GF-D8 (cell line): ENCODE measurements at places on chromosomes 4 and X.

GRCh38 chrX:2785538-2785937 lies 33.7 kb downstream of the XG start:
- no peak for DNase-seq

DNA sequence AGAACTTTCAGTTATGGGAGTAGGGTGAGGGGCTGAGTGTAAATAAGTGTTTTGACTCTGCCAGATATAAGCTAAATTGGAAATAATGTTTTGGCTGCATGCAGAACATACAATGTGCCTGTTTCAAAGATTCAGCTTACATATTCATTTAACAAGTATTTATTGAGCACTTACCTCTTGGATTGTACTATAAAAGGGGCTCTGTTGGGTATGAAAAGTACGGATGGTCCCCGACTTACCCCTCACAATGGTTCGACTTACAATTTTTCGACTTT lies 799 bp upstream of the AIFM1 start:
- DNase-seq, result no peak

GRCh38 chrX:137118136-137118535 lies 84.3 kb upstream of the GPR101 start:
- no peak for DNase-seq

DNA sequence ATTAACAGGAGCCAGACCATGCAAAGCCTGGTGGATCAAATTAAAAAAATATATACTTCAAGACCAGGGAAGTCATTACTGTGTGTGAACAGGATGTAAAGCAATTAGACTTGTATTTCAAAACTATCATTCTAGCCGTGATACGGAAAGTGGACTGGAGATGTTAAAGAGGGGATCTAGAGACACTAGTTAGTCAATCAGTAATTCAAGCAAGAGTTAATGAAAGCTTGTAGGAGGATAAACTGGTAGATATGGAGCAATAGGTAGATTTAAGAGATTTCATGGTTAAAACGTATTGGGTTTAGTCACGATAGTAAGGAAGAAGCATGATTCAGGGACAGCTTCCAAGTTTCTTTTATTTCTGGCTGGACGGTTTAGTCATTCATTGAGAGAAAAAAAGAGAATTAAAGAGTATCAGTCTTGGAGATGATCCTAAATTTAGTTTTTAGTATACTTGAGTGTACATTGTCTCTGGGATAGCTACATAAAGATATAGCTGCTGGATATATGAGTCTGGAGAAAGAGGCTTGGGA lies 3.9 kb downstream of the MAD2L1 start:
- no peak for DNase-seq

- DNase-seq, result no peak
These were observed 312.5 kb upstream of the ANXA10 start for GRCh38 chr4:167779864-167780263.

DNA sequence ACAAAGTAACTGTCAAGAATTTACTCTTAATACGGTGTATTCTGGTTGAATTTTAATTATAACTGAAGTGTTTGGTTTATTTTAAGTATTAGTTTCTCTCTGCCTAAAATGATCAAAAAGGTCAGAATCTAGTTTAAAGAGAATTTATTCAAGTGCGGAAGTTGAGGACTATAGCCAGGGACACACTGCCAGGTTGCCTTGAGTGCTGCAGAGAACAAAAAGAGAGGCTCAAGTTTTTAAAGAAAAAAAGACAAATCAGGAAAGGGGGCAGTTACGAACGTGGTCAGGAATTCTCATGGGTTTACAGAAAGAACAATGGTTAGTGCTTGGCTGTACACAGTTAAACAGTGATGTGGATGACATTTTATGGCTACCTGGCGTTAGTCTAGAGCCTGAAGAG lies 81.3 kb downstream of the SNX25 start:
- no peak for DNase-seq

DNA sequence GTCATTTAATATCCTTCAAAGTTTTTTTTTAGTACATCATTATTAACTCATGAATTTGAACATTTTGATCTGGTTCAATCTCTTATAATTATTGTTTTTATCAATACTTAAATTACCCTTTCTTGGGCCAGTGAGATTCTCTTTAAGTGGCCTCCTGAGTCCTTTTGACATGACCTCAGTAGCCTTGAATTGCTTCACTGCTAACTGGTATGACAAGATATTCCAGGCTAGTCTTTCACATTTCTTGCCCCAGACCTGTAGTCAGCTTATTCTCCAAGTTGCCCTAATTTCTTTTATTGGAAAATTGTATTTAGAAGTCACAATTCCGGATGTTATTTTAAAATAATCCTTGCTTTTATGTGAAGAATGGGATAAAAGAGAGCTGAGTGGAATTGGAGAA lies 35.4 kb upstream of the FBXW7 start:
- DNase-seq, result no peak

GRCh38 chr4:89994176-89994873 lies 99.7 kb downstream of the MMRN1 start:
- DNase-seq, result no peak

- DNase-seq, result no peak
These were observed 1833.0 kb upstream of the PCDH10 start for GRCh38 chr4:131316086-131316485.

DNA sequence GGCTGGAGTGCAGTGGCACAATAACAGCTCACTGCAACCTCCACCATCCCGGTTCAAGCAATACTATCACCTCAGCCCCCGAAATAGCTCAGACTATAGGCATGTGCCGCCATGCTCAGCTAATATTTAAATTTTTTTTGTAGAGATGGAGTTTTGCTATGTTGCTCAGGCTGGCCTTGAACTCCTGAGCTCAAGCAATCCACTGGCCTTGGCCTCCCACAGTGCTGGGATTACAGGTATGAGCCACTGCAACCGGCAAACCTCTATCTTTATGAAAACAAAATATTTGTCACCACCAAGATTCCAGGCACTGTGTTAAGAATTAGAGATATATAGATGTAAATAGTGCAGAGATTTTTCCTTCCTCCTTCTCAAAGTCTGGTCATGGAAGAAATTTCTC lies 232.5 kb downstream of the ANKRD50 start:
- DNase-seq, result no peak

GRCh38 chr4:173522160-173522950 lies 7.7 kb downstream of the HAND2 start:
- DNase-seq, result no peak

DNA sequence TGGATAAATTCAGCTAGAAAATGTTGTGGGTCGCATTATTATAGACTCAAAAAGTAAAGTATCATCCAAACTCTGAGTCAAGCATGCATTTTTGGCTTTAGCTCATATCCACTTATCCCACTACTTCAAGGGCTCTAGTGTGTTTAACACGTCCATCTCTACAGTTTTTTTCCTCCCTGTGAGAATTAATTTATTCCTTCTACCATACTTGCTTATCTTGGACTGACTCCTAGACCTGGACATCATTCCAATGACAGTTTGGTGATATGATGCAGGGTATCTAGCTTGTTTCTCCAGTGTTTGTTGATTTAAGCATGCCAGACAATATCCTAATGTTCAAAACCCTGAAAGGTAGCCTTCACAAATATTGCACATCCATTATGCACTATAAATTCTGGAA lies 1037.1 kb upstream of the INTU start:
- DNase-seq, result no peak

- DNase-seq, result no peak
These were observed 90.4 kb upstream of the HPRT1 start for GRCh38 chrX:134369576-134369975.

GRCh38 chr4:21709031-21709430 lies 239.5 kb downstream of the KCNIP4 start:
- DNase-seq, result no peak

DNA sequence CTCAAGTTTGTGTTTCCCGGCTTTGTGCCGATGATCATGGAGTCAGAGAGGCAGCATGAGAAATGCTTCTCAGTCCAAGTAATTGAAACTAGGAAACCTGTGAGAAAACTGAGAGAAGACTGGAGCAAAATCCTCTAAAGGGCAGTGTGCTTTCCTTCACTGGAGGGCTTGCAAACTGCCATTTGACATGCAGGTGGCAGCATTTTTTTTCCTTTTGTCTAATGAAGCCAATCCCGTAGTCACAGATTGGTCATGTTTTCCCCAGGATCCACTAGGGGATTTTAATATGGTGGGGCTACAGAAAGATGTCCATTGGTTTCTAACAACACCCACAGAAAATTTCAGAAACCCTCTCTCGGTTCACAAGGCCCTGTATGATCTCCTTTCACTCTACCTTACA lies 117.4 kb upstream of the NUDT10 start:
- no peak for DNase-seq

DNA sequence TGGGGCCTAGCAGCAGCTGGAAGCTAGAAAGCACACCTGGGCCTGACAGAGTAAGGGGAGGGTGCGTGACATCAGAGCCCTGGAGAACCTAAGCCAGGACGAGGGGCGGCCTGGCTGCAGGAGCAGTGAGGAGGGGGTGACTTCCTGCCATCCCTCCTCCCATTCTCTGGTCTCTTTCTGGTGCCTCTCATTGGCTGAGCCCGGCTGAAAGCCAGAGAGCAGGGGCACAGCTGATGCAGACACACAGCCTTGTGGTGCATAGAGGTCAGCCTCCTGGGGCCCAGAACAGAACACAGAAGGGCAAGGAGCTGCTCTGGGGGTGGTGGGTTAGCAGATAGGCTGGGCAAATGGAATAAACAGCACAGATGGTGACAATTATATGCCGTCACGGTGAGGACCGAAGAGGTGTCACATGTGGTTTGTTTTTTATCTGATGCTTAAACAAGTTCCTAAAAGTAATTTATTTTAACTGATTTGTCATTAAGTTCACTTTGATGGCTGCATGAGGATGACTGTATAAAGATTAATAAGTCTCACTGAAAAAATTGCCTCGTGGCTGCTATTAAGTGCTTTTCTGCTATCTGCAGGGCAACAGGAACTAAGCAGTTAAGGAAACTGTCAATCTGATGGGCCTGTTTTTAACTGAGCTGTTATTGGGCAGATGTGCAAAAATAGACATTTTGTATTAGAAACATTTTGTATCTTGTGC lies 102.0 kb downstream of the FNIP2 start:
- DNase-seq, result no peak

- no peak for DNase-seq
These were observed 16.9 kb upstream of the TMEM165 start for GRCh38 chr4:55378617-55379467.

DNA sequence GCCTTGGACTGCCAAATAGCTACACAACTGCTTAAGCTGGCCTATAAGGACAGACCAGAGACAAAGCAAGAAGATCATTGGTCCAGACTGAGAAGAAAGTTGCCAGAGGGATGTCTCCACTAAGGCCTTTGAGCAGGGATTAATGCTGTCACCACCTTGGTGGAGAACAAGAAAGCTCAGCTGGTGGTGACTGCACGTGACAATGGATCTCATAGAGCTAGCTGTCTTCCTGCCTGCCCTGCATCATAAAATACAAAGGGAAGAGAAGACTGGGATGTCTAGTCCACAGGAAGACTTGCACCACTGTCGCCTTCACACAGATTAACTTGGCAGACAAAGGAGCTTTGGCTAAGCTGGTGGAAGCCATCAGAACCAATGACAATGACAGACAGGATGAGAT lies 40.5 kb upstream of the FAM120C start:
- no peak for DNase-seq

DNA sequence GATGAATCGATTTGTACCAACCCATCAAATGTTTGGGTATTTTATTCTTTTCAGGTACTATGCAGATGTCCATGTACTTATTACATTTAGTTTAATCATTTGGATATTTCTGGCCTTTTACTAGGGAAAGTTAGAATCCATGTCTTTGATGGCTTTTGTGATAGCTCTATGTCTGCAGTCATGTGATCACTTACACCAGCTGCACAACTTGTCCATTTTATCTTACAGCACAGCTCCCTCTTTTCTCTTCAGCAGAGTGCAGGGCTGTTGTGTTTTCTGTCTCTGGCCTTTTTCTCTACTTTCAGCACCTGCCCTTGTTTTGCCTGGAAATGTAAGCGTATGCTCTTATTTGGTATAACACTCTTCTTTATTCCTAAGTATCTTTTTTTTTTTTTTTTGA lies 30.6 kb downstream of the WWC2 start:
- no peak for DNase-seq

GRCh38 chr4:95256108-95256835 lies 292.5 kb downstream of the UNC5C start:
- no peak for DNase-seq

DNA sequence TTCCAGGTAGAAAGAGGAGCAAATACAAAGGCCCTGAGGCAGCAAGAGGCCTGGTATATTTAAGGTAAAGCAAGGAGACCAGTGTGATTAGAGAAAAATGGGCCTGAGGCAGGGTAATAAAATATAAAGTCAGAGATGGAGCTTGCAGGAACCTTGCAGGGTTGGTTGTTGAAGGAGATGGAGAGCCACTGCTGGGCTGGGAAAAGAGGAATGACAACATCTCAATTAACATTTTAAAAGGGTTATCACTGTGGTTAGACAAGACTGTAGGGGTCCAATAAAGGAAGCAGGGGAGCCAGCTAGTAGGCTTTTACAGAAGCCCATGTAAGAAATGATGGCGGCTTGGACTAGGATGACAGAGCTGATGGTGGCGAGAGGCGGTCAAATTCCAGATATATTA lies 205.5 kb upstream of the MBNL3 start:
- no peak for DNase-seq

DNA sequence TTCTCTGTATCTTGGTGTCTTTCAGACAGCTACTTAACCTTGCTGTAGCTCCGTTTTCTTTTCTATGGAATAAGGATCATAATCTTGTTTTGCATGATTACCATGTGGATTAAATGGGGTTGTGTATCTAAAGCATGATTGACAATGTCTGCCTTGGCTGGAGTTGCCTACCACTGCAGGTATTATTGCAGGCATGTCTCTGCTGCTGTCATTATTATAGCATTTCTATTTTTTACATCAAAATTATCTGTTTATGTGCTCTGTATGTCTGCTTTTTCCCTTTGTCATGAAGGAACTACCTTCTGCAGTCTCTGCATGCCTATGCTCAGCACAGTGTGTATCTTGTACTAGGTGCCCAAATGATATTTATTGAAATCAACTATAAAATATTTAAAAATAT lies 95.9 kb upstream of the TAPT1 start:
- no peak for DNase-seq

DNA sequence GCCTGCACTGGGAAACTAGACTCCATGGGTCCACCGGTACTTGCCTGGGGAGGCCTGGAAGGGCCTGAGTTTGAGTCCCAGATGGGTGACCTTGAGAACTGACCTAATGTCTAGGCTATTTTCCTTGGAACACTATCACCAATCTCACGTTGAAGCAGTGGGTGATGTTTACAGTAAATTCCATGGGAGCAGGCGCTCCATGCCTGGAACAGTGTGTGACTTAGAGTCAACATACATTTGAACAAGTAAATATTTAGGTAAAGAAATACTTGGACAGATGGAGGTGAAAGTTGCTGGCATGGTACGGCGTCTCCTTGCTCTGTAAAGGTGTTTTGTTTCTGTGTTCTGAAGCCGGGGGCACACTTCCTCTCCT lies 47.5 kb downstream of the TBC1D14 start:
- no peak for DNase-seq

GRCh38 chrX:130893356-130894085 lies 9.5 kb downstream of the ENOX2 start:
- DNase-seq, result no peak

GRCh38 chr4:3420956-3421355 lies 20.8 kb upstream of the HGFAC start:
- DNase-seq, result no peak

- DNase-seq, result no peak
These were observed 307.4 kb downstream of the GRIA2 start for GRCh38 chr4:157527954-157528353.

GRCh38 chrX:115957862-115958490 lies 212.6 kb upstream of the AGTR2 start:
- no peak for DNase-seq

- no peak for DNase-seq
These were observed 11.8 kb upstream of the HSD17B10 start for GRCh38 chrX:53445977-53446376.
